Activated naive CD4-positive, alpha-beta T cell treated with anti-CD3 and anti-CD28 coated beads for 36 hours (primary cell): ENCODE measurements at places on chromosomes 5 and 9.

- no peak for DNase-seq
Observed at GRCh38 chr5:57102905-57103255, 71.0 kb upstream of the GPBP1 start.

- no peak for DNase-seq
Observed at GRCh38 chr9:130244548-130245165, 20.9 kb upstream of the HMCN2 start.

DNA sequence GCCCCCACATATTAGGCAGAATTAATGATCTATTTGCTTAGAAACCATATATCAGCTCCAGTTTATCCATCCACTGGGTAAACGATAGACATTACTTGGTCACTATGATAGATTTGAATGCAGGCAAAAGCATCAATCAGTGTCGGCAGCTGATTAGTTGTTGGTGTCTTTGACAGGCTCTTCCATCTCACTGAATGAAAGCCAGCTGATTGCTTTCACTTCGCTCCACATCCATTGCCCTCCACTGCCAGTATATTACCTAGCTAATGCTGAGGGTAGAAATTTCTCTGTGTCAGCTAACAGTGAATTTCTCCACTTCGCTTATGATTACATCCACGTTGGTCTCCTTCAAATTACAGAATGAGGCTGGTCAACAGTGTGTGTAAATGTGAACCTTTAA, 821.3 kb upstream of the TYRP1 start:
- no peak for DNase-seq

DNA sequence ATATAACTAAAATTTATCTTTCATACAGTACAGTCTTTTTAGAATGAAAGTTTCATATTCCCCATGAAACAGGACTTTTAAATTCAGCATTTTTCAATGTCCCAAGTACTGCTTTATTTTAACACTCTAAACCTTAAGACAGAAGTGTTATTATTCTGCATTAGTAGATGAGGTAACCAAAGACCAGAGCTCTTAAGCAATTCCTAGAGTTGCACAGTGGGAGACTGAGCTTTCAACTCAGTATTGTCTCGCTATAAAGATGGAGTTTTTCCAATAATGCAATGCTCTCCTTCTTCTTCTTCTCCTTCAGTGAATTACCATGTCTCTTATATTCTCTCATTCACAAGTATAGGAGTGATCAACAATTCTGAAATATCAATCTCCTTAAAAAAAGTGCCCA, 479.7 kb downstream of the CETN3 start:
- DNase-seq: no peak

DNA sequence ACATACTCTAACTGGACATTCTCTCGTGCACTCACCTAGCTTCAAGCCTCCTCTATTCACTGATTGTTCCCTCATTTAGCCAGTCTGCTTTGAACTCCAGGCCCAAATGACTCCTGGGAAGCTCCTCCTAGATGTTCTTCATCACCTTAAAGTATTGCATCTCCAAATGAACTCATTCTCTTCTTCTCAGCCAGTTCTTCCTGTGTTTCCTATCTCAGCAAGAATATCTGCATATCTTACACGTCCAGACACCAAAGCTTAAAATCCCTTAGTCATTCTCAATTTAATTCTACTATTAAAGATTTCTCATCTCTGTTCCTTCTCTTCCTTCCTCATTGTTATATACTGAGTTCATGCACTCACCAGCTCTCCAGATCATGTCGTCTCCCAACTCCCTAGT, 118.6 kb upstream of the DAB2 start:
- DNase-seq: no peak

- DNase-seq: no peak
Observed at GRCh38 chr9:136655536-136656182, 7.1 kb upstream of the EGFL7 start.

GRCh38 chr5:6718718-6719117, 5.5 kb downstream of the TENT4A start:
- DNase-seq: no peak

- no peak for DNase-seq
Observed at GRCh38 chr5:87097664-87098063, 170.0 kb upstream of the RASA1 start.

DNA sequence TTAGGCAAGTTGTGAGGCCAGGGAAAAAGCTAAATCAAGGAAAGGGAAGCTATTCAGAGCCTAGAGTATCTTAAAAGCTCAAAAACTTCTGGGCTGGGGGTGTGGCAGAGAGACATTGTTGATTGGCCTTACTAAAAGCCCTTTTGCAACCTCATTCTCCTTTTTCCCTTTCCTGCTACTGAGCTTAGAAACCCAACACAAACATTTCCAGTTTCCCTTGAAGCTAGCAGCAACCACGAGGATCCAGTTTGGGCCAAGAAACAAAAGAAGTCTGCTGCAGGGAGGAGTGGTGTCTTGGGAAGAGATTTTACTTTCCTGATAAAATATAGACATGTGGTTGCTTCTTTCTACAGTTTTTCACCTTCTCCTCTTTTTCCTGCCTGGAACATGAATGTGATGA, 135.5 kb upstream of the KLF9 start:
- no peak for DNase-seq

GRCh38 chr5:162202285-162202880, 134.8 kb downstream of the GABRG2 start:
- no peak for DNase-seq

DNA sequence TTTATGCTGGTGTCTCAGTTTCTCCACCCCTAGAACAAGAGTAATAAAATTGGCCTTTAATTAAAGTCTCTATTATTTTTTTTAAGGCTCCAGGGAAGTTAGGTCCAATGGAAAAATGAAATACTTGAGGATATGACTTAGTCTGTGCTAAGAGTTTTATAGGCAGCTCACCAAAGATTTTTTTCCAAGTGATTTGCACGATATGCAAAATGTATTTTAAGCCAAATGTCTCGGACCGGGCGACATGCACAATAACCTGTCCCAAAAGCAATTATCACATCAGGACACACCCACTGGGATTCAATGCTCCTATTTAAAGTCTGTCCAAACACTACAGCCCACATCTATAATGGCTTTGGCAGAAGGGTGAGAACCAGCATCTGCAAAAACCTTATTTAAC, 136.1 kb upstream of the ANKH start:
- DNase-seq: no peak

DNA sequence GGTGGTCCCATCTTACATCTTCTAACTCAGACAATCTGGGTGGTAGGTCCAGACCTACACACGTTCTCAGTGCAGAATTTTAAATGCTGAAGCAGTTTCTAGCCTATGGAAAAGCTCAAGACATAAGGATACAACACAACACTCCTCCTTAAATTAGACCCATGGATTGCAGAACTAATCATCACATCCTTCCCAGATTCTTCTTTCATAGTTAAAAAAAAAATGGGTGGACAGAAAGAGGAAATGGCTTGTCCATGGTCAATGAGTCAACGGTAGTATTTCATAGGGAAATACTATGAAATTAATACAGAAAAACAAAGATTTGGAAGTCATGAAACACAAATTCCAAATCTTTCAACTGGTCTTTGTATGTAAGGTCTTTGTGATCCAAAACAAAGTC, 106.9 kb downstream of the PAPPA start:
- DNase-seq: no peak

DNA sequence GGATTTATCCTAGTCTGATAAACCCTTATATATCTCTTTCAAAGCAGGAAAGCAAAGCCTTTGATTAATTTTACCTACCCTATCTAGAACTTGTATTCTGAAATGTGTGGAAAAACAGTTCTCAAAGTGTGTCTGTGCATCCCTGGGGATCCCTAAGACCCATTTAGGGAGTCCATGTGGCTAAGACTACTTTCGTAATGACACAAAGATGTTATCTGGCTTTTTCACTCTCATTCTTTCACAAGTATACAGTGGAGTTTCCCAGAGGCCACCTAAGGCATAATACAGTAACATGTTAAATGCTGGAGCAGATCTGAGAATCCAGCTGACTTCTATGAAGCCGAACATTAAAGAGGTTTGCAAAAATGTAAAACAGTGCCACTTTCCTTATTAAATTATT, 54.3 kb upstream of the TNFSF15 start:
- no peak for DNase-seq

GRCh38 chr9:121564504-121565260, 65.0 kb upstream of the GGTA1 start:
- DNase-seq: no peak

DNA sequence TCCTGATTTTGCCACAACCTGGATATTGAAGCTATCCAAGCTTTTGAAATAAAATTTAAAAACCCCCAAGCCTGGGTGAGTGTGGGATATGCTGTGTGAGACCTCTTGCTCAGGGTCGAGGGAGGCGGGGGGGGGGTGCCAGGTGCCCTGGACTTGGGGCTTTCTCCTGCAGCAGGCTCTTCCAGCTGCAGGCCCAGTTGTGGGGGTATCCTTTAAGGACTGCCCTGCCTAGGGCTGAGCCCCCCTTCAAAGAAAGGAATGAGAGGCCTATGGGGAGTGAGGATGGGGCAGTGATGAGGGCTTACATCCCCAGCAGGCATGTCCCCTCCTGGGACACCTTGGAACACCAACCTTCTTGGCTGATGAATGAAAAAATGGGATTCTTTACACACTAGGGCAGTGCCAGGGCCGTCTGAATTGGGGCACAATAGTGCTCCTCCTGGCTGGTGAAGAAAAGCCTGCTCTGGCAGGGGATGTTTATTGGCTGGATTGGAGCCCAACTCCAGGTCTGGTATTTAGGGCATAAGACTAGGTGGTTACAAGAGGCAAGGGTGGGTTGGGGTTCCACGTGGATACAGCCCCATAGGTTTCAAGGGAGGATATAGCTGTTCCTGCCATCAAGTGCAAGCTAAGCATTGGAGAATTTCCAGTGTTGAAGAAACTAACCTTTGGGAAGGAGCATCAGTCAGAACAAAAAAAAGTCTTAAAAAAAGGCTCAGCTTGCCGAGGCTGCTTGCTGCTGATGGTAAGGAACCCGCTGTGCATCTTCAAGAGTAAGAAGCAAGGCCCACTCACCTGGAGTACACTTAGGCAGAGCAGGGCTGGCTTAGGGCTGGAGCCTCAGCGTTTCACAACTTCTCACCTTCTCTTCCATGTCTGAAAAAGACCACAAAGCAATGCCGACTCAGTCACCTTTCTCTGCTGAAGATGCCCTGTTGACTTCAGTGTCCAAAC, 7.0 kb downstream of the HNRNPAB start:
- no peak for DNase-seq

- no peak for DNase-seq
Observed at GRCh38 chr9:130394814-130395470, 49.8 kb upstream of the ASS1 start.

- no peak for DNase-seq
Observed at GRCh38 chr5:95880081-95880926, 57.8 kb upstream of the GLRX start.

DNA sequence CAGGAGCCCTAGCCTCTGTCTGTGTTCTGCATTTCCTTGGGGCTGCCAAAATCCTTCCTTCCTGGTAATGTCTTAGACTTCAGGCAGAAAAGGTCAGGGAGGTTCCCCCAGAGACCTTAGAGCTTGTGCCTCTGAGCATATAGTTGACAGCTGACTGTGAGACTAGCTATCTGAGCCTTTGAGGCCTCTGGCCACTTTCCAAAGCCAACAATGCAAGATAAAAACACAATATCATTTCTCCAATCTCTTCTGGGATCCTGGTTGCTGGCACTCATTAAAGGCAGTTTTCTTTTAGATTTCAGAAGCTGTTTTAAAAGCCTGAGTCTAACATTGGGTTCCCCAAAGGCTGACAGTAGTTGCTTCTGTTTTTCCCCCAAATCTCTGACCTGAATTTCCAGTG, 13.2 kb upstream of the GLRA1 start:
- no peak for DNase-seq

DNA sequence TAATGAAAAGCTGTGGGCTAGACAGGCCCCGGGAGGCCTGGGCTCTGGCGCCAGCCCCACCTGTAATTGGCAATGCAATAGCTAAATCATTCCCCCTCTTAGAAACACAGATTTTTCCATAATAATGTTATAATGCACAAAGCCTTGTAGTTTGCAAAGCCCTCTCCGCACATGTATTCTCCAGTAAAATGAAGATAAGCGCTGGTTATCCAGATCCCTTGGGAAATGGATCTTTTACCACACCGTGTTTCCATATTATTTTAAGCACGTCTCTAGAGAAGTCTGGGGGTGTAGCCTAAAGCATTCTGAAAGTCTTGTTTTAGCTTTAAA, 1.1 kb upstream of the APBA1 start:
- no peak for DNase-seq

GRCh38 chr5:139100825-139101224, 97.3 kb downstream of the SIL1 start:
- no peak for DNase-seq

DNA sequence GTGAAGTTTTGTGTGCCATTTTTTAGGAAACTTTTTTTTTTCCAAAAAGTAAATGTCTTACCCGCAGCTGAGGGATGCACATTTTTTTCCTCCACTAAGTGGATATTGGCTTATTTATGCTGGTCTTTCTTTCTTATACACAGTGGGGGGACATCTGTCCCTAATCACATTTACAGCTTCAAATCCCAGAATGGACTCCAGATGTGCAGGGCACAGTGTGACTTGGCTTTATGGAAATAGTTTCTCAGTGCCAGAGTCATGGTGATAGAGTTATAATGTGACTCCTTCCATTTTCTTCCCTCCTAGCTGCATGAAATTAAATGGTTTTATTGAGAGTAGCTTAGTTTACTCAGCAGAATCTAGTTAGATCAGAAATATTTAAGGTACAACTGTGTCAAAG, 66.5 kb downstream of the SV2C start:
- DNase-seq: no peak

GRCh38 chr9:108525186-108525585, 330.6 kb downstream of the ACTL7B start:
- no peak for DNase-seq

DNA sequence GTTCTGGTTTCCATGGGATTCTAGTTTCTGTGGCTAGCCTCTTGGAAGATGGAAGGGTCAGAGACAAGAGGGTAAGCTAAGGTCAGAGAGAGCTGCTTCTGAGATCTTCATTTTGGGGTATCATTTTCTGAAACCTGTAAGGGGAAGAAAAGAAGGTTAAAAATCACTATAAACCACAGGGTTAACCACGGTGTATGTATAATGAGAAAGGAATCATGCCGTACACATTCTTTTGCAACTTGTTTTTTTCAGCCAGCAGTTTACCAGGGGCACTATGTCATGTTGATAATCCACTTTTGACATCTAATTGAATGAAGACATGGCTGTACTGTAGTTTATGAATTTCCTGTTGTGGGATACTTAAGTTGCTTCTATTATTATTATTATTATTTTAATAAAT, 164.4 kb downstream of the FOCAD start:
- DNase-seq: no peak

DNA sequence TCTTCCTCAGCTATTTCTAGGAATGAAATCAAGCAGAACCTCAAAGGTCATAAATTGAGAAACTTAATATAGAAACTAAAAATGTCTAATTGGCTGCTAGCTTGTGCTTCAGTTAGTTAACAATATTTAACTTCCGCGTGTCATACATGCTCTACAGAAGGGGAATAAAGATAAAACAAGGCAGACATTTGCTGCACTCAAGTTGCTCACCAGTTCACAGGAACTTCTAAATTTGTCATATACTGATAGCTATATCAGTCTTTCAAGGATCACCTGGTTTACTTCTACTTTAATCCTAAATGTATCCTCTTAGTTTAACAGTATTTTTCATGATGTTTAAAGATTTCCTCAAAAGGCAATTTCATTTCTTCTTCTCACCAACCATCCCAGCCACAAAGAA, 8.4 kb downstream of the CCNH start:
- DNase-seq: no peak
